Prostate gland (tissue), 2 donors: ENCODE measurements at places on chromosomes 11 and 22. TPM values are rescaled to one million over a fixed set of nuclear protein-coding genes. Genes with fewer than 3 reads are reported as not detected.

DNA sequence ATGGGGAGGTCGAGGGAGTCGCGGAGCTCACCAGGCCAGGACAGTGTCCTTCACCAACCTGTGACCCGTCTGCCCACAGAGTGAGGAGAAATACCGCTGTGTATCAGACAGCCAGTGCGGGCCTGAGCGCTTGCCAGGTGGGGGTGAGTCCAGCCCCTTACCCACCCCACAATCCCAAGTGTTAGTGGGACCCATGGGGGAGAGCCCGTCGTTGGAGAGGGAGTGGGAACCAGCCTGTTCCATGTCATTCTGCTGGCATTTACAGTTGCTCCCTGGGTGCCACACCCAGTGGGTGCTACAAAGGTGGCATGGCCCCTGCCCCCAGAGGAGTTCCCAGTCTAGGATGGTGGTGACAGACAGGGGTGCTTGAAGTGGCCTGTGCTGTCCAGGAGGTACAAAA is 9.2 kb downstream of the P2RX3 start:
- DNase-seq: no peak
- H3K27me3 ChIP-seq: no peaks in the 10 kb centered on the region
- no peak overlapping the region for H3K4me3 ChIP-seq
- no peaks in the 10 kb centered on the region for H3K36me3 ChIP-seq
- H3K27ac ChIP-seq: no peak overlapping the region

DNA sequence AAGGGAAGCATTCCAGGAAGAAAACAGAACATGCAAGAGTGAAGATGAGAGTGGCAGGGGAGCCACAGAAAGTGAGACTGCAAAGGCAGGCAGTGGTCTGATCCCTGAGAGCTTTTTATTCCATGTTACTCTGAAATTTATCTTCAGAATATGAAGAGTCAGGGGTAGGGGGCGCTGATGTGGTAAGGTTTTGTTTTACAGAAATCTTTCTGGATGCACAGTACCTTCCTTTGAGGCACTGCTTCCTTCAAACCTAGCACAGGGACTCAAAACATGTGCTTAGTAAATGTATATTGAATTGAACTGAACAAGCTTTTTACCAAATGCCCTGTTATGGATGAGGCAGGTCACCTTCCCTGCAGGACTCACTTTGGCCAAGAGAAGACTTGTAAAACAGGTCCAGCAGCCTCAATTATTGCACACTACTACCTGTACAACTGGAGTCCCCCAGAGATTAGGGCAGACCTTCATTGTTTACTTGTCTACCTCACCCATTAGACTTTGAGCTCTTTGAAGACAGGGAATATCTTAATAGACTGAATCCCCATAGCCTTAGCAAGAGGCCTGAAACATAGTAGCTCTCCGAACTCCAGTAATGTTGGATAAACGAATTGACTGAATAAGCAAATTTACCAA is 2.2 kb downstream of the PAK1 start:
- H3K36me3 ChIP-seq: no peaks in the 10 kb centered on the region
- H3K4me3 ChIP-seq: no peak overlapping the region
- H3K4me1 ChIP-seq: peaks cover 8% of the 10 kb centered on the region
- H3K27me3 ChIP-seq: no peaks in the 10 kb centered on the region
- peak; percentile 63 for DNase-seq
- H3K27ac ChIP-seq: peak overlapping the region; percentile 85

GRCh38 chr11:111419641-111420327 is 40.7 kb upstream of the POU2AF1 start:
- H3K4me1 ChIP-seq: no peaks in the 10 kb centered on the region
- no peaks in the 10 kb centered on the region for H3K36me3 ChIP-seq
- peak overlapping the region; percentile 55 for H3K27ac ChIP-seq
- H3K4me3 ChIP-seq: no peak overlapping the region
- DNase-seq: peak; percentile 82
- H3K27me3 ChIP-seq: no peaks in the 10 kb centered on the region

DNA sequence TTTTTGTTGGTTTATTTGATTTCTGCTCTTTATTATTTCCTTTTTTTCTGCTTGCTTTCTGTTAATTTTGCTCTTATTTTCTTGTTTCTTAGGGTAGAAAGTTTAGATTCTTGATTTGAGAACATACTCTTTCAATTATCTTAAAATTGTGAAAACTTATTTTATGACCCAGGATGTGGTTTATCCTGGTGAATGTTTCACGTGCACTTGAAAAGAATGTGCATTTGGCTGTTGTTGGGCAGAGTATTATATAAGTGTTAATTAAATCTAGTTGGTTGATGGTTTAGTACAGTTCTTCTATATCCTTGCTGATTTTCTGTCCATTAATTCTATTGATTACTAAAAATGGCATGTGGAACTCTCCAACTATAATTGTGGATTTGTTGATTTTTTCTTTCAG is 66.9 kb upstream of the NARS2 start:
- no peaks in the 10 kb centered on the region for H3K36me3 ChIP-seq
- H3K4me3 ChIP-seq: no peak overlapping the region
- H3K4me1 ChIP-seq: no peaks in the 10 kb centered on the region
- no peak for DNase-seq

DNA sequence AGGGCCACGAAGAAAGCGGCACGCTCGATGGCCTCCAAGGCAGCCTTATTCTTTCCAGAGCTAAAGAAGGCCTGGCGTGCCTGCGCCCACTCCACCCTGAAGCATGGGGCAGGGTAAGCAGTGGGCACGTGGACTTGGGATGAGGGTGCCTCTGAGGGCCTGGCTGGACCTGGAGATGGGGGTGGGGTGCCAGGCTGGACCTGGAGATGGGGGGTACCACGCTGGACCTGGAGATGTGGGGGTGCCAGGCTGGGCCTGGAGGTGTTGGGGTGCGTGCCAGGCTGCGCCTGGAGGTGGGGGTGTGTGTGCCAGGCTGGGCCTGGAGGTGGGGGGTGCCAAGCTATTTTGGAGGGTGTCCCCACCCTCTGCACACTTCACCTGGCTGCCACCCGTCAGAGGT is 5.3 kb downstream of the CPT1B start:
- no peak overlapping the region for H3K27ac ChIP-seq
- no peak for DNase-seq
- no peaks in the 10 kb centered on the region for H3K36me3 ChIP-seq

DNA sequence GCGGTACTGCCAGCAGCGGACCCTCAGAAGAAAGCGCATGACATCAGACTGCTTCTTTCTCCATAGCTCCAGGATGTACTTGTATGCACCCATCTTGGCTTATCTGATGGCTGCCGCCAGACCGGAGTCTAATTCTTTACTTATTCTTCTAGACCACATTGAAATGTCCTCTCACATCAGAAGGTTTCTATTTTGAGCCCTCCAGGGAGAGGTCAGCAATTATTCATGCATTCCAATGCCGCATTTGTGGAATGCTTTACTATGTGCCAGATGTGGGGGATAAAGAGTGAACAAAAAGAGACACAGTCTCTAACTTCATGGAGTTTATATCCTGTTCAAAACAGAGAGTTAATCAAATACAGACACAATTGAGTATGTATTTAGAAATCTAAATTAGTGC is 230.1 kb downstream of the MIAT start:
- no peaks in the 10 kb centered on the region for H3K27me3 ChIP-seq
- no peak for DNase-seq
- H3K36me3 ChIP-seq: no peaks in the 10 kb centered on the region
- H3K27ac ChIP-seq: no peak overlapping the region

DNA sequence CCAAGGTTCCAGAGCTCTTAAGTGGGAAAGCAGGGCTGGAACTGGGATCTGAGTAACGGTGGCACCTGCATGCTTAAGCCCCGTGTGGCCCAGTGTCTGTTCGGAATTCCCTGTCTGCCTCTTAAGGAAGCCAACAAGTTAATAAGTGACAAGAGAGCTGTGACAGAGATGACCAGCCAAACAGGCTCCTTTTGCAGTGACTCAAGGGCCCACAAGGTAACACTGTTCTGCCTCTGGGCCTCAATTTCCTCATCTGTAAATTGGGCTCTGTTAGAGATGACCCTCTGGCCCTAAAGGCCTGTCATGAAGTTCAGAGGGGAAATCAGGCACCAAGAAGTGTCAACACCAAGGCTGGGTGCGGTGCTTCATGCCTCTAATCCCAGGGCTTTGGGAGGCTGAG is 18.6 kb downstream of the USH1C start:
- no peak overlapping the region for H3K4me3 ChIP-seq
- H3K4me1 ChIP-seq: no peaks in the 10 kb centered on the region
- no peaks in the 10 kb centered on the region for H3K27me3 ChIP-seq

DNA sequence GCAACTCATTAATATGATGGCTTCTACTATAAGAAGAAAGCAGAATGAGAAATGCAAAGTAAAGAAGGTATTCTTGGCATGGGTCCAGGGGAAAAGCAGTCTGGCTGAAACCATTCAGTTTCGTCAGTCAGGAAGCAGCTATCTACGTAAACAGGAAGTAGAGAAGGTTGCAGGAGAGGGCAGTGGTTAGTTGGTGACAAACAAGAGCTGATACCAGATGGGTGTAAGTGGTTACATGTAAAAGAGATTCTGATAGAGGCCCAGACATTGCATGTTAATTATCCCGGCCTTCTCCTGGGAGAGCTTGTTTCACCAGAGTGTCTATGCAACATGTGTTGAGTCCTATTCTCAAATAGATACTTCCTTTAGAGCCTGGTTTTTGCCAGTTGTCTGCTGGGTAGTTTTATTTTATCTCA is 58.4 kb upstream of the PSMA1 start:
- H3K36me3 ChIP-seq: no peaks in the 10 kb centered on the region
- DNase-seq: peak; percentile 8
- no peaks in the 10 kb centered on the region for H3K4me1 ChIP-seq
- no peak overlapping the region for H3K27ac ChIP-seq
- no peak overlapping the region for H3K4me3 ChIP-seq

DNA sequence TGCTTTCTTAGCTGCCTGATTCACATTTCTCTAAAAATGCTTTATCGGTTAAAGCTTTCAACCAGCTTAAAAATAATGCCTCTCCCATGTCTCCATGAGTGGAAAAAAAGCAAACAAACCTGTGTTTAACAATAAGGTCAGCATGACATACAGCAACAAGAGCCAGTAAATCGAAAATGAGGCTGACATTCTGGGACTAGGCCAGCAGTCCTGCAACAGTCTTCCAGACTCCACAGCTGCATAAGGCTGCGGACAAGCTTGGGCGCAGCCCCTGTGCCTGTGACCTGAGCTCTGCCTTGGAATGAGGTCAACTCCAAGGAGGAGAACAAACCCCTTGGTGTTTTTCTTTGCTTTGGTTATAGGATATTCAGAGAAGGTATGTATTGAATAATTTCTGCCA is 95.5 kb downstream of the PGR start:
- no peaks in the 10 kb centered on the region for H3K4me1 ChIP-seq
- H3K27ac ChIP-seq: no peak overlapping the region
- H3K4me3 ChIP-seq: no peak overlapping the region
- peak; percentile 67 for DNase-seq
- no peaks in the 10 kb centered on the region for H3K36me3 ChIP-seq

GRCh38 chr11:120894202-120894985 is 129.5 kb upstream of the TBCEL start:
- no peaks in the 10 kb centered on the region for H3K4me1 ChIP-seq
- no peaks in the 10 kb centered on the region for H3K27me3 ChIP-seq
- DNase-seq: peak; percentile 51
- no peak overlapping the region for H3K27ac ChIP-seq
- no peak overlapping the region for H3K4me3 ChIP-seq
- no peaks in the 10 kb centered on the region for H3K36me3 ChIP-seq

DNA sequence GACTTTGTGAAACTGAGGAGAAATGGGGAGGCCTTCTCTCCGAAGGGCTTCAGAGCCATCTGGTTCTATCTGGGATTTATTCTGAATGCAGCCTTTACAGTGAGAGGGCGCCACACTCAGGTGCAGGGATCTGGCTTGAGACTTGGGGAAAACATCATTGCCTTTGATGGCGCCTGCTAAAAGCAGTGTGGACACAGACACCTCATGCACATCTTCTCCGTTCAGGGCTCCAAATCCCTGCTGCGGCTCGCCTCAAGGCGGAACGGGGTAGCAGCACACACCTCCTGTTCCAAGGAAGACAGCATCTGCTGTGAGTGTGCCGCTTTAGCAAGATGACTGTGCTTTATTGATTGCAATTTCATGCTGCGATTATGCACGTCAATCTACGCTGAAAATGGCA is 37.1 kb upstream of the OLFML1 start:
- DNase-seq: no peak
- no peaks in the 10 kb centered on the region for H3K4me1 ChIP-seq
- H3K4me3 ChIP-seq: no peak overlapping the region
- no peak overlapping the region for H3K27ac ChIP-seq
- no peaks in the 10 kb centered on the region for H3K27me3 ChIP-seq
- no peaks in the 10 kb centered on the region for H3K36me3 ChIP-seq

DNA sequence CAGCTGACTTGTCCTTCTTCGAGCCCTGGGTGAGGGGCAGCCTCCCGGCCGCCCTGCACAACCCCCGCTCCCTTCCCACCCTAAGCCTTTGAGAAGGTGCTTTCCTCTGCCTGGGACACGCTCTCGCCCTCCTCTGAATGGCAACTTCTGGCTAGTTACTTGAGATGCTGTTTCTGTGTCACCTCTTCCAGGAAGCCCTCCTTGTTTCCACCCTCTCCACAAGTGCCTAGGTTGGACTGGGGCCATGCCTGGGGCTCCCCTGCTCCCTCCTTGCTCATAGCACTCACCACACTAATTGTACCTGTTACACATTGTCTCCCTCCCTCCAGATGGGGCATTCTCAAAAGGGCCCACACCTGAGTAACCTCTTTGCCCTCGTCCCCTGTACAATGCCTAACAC is 72.2 kb downstream of the SCUBE1 start:
- no peak overlapping the region for H3K4me3 ChIP-seq
- H3K36me3 ChIP-seq: no peaks in the 10 kb centered on the region
- no peak for DNase-seq
- H3K27me3 ChIP-seq: no peaks in the 10 kb centered on the region
- H3K4me1 ChIP-seq: no peaks in the 10 kb centered on the region

- no peak for DNase-seq
- no peak overlapping the region for H3K27ac ChIP-seq
- no peak overlapping the region for H3K4me3 ChIP-seq
- peaks cover 8% of the 10 kb centered on the region for H3K4me1 ChIP-seq
- H3K36me3 ChIP-seq: no peaks in the 10 kb centered on the region
Observed at GRCh38 chr11:2310786-2311352, 9.1 kb downstream of the TSPAN32 start.

The BDNF gene
- total RNA-seq: 0.87 TPM

The OR5A1 gene
- 0.17 TPM for total RNA-seq
